ENCODE measurements at places on chromosomes 3 and 15.
A peak's percentile ranks its signal among the peaks of the same experiment; 100 is the strongest.

DNA sequence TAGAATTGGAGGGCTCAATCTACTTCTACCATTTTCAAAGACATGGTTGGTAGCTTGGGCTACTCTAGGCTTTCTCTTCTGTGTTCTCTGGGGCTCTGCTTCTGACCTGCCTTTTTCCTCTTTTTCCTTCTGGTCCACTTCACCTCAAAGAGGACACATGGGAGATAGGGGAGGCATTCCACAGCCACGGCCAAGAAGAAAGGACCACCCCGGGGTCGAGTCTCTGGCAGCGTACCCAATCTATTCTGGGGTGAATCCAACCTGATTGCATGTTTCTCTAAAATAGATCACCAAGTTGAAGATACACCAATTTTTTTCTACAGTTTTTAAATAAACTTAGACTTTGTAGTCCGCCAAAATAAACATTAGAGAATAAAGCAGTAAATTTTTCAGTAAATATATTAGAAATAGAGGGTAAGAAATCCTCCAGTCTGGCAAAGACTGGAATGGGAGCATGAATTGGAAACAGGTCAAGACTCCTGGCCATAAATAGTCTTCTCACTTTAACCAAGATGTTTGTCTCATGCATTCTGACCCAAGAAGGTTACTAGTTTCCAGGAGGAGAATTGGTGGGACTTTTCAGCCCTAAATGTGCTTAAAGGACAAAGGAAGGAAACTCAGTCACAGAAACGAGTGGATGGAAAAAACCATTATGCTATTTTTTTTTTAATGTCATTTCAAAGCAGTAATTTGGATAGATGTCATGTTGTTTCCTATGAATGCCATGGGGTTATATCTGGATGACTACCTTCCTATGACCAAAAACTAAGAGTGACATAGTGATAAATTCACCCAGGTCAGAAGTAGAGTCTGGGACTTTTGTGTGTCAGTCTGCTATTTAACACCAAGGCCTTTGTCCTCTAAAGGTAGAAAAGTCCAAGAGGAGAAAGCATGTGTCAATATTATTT, 71.3 kb upstream of the PHLDB2 start:
- no peak for DNase-seq

DNA sequence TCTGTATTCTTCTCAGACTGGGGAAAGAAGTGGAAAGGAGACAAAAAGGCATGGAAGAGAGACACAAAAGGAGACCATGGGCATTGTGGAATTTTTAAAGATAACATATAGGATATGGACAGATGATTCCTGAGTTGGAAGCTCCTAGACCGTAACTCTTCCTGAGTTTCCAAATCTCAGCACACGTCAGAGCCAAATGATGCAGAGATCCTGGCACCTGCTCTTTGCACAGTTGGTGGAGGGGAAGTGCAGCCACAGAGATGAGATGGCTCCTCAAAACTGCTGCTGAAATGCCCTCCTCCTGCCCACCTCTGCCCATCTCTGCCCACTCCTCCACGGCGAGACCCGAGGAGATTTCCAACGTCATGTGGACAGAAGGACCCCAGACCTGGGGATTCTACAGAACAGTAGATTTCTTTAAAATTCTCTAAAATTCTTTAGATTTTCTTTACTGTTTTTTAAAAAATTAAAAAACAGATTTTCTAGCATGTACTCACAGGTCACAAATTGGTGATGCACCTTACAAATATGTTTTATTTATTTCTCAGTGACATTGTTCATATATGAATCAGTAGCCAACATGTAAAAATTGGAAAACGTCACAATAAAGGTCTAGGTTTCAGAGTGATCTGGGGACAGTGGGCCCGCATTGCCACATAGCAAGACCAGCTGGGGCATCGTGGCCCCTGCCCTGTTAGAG, 8.1 kb downstream of the CPN2 start:
- no peak for DNase-seq

- DNase-seq, result no peak
Measured at GRCh38 chr3:141401095-141401494, 32.8 kb downstream of the ZBTB38 start.

- no peak for DNase-seq
Measured at GRCh38 chr15:76185716-76186115, 125.6 kb downstream of the ETFA start.

DNA sequence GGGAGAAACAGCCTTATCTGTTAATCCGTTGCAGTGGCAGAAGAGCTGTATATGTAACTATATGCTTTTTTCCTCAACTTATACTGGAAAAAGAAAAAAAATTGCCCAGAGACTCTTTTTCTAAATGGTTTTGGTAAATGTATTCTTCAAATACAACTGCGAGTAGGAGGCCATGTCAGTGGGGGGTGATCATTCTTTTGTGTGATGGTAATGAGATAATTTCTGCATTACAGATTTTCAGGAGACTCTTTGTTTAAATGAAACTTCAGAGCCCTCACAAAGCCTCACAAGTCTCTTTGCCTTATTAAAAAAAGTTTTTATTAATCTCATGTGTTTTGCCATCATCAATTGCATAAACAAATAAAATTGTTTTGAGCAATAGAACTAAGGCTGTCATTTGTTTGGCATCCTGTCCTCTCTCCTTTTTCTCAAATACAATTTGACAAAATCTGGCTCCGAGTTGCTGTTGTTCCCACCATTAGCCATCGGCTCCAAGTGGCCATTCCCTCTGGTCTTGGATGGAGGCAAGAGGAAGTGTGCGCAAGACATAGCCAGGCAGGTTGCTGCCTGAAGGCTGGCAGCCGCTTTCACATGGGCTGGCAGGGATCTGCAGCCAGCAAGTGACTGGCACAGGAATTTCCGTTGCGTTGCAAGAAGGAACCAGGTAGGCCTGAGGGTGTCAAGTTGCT, 116.7 kb downstream of the FNDC3B start:
- DNase-seq, result no peak

- DNase-seq, result no peak
Measured at GRCh38 chr3:150161011-150161410, 190.3 kb upstream of the PFN2 start.

DNA sequence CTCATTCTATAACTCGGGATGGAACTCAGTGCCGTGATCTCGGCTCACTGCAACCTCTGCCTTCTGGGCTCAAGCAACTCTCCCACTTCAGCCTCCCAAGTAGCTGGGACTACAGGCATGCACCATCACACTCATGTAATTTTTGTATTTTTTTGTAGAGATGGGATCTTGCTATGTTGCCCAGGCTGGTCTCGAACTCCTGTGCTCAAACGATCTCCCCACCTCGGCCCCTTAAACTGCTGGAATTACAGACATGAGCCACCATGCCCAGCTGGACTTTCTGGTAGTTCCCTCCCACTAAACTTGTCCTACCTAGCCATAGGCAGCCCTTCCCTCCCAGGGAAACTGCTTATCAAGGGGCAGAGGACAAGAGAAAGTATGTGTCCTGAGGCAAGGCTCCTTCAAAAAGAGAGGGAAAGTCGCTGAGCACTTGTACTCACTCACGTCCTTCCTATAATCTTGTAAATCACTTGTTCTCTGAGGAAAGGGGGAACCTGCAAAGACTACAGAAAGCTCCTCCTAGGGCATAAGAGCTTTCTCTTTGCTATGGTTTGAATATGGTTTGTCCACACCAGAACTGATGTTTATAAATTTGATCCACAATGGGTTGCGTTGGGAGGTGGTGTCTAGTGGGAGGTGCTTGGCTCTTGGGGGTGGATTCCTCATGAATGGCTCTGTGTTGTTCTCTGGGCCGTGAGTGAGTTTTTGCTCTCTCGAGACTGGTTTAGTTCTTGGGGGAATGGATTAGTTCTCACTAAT, 13.6 kb upstream of the TBL1XR1 start:
- no peak for DNase-seq

GRCh38 chr15:40367686-40368611, 9.9 kb downstream of the DISP2 start:
- peak; percentile 87 for DNase-seq

GRCh38 chr3:161894657-161895056, 398.0 kb downstream of the OTOL1 start:
- no peak for DNase-seq

- DNase-seq, result no peak
Measured at GRCh38 chr3:159934216-159934615, 54.4 kb upstream of the IL12A start.

DNA sequence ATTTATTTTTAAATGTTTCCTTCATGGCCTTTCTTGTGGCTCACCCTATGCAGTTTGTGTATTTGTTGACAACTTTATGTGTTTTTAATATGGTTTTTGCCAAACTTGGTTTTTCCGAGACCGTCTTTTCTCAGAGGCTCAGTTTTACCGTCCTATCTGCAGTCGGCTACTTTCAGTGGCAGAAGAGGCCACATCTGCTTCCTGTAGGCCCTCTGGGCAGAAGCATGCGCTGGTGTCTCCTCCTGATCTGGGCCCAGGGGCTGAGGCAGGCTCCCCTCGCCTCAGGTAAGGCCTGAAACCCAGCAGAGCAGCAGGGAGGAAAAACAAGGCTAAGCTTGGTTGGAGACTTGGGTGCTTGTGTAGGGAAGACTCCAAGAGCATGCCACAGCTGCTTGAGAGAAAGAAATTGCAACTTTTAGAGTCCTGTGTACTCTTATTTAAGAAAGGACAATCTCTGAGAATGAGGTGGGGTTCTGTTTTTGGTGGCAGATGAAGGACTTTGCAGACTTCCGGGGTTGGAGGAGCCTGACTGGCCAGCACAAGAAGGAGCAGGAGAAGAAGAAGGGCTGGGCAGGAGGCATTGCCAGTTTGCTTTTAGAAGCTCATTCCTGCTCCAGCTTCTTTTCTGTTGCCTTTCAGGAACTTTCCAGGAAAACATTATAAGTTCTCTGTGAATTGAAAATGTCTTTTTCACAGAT, at the start of gene TIGIT:
Gene TIGIT, plus strand, starts transcription at position 191 of the 698 bp plus-strand sequence. Its CDS starts 34 bp downstream, at position 225.
- no peak for DNase-seq

GRCh38 chr15:77040673-77041072, 30.2 kb downstream of the TSPAN3 start:
- DNase-seq, result no peak

DNA sequence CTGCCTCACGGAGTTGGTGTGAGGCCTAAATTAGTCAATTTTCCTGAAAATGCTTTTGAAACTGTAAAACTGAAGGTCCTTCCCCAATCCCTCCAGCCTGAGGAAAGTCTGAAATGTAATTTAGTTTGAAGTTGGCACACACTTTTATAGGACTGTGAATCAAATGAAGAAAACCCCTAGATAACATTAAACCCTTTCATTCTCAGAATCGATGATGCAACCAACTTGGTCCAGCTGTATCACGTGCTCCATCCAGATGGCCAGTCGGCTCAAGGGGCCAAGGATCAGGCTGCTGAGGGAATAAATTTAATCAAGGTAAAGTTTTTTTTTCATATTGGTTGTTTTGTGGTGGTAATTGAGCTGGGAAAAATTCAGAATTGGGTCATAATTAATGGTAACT, 11.7 kb downstream of the MRPS22 start:
- no peak for DNase-seq

- no peak for DNase-seq
Measured at GRCh38 chr15:94674296-94674695, 442.9 kb downstream of the MCTP2 start.

- no peak for DNase-seq
Measured at GRCh38 chr15:46576646-46577395, 942.0 kb downstream of the SQOR start.

DNA sequence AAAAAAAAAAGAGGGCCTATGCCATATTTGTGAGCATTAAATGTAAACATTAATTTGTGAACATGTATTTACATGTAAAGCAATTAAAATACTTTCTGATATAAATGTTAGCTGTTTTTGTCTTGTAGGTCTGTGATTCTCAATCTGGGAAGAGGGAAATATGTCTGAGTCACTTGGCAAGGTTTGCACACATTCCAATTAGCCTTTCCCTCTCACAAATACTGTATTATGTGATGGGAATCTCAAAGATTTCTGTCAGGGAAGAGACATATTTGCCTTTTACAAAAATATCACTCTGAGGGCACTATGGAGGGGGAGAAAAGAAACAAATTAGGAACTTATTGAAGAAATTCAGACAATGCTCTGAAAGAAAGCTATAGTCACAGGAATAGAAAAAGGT, 483.6 kb downstream of the GBE1 start:
- DNase-seq, result no peak

DNA sequence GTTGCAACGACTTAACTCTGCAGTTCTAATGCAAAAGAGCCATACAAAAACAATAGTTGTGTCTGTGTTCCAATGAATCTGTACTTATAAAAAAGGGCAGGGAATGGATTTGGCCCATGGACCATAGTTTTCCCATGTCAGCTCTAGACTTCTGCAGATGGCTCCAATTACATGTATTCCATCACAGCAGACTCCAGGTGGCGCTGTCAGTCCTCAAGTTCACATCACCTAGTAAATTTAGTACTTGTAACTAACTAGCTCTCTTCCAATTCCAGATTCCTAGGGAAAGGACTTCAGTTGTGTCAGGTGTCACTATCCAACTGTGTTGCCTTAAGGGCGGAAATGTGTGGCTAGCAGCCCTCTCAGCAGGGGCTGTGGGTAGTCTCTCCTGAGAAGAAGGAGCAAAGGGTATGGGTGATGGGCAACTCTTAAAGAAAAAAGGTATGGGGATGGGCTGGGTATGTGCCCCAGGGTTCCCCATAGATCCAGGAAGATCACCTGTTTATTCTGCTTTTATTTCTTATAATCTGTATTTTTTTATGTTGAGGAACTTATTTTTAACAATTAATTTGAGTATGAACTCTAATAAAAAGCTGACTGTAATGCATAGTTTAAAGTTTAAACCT, 36.2 kb downstream of the BBS4 start:
- DNase-seq, result peak; percentile 72

GRCh38 chr3:30342318-30343060, 263.9 kb upstream of the TGFBR2 start:
- peak; percentile 27 for DNase-seq

DNA sequence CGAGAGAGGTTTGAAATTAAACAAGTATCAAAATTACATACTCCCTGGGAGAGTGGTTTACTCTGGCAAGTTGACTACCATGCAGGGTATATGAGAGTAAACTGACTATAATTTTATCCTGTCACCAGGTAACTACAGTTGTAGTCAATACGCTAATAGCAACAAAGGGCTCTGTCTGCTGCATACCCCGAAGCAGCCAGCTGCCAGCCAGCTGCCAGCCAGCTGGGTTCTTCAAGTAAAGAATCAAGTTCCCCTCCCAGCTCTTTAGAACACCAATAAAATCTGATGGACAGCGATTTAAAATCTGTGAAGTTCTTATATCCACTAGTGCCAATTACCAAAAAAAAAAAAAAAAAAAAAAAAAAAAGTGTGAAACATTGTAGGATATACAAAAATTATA, 417.7 kb upstream of the CFAP20DC start:
- no peak for DNase-seq

DNA sequence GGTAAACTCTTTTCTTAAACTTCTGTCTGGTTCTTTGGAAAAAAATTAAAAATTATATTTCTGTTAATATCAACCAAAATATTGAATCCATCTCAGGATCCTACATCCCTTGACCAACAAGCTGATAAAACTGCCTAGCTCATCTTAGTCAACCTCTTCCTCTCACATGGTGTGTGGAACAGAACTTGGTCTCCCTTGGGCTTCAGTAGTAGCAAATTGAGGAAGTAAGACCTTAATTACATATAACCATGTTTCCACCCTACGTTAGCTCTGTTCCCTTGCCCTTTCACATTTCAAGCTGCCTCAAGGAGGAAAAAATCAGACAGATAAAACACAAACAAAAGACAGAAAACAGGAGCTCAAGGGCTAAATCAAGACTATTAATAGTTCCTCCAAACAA, 116.4 kb downstream of the GREM1 start:
- DNase-seq, result no peak
